HTR-8/SVneo (cell line): ENCODE measurements at places on chromosomes 16 and 17.
A peak's percentile ranks its signal among the peaks of the same experiment; 100 is the strongest.

GRCh38 chr16:49440156-49441065 is 66.8 kb downstream of the C16orf78 start:
- no peak for DNase-seq

DNA sequence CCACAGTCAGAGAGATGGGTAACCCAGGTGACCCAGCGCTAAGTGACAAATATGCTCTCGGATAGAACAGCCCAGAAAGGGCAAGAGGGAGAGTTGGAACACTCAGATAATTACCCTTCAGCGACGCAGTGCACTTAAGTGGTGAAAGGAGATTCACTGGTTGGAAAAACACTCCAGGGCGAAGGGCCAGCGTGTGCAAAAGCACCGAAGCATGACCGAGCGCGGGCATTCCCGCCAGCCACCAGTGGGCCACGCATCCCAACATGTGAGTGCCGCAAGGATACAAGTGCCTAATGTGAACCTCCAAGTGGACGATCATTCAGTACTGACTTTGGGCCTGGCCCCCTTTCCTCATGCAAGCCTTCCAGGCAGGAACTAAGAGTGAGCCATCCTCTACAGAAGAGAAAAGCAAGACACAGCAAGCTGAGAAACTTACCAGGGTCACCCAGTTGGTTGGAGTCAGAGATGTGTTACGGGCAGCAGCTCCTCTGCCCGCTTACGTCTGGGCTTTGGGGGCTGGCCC is 258.4 kb downstream of the C16orf95 start:
- DNase-seq, result no peak

- no peak for DNase-seq
Observed at GRCh38 chr16:89257757-89258465, 40.4 kb downstream of the ZNF778 start.

DNA sequence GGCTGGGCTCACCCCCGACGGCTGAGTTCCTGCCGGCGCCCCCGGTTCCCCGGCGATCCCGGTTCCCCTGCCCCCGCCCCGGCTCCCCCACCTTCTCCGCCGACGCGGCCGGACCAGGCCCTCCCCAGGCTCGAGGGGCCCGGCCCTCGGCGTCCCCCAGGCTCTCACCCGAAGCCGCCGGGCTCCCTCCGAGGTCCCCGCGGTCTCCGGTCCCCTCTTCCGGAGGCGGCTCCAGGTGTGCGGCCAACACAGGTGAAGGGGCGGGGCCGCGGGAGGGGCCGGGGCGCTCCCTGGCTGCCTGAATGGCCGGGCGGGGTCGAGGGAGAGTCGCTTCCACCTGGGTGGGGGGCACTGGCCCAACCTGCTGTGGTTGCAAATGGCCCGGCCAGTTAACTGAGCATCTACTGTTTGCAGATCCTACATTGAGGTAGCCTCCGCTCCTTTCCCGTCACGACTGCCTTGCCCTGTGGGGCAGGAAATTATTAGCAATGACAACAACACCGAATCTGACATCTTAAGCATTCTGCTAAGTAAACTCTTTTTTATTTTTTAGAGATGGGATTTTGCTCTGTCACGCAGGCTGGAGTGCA is at the start of gene BICDL2:
BICDL2 (minus strand) TSS at position 219 of the 590 bp plus-strand sequence. CDS start 1,448 bp downstream, outside the sequence.
- no peak for DNase-seq

- DNase-seq, result peak; percentile 79
Observed at GRCh38 chr17:43940630-43941029, 1.6 kb downstream of the PPY start.

DNA sequence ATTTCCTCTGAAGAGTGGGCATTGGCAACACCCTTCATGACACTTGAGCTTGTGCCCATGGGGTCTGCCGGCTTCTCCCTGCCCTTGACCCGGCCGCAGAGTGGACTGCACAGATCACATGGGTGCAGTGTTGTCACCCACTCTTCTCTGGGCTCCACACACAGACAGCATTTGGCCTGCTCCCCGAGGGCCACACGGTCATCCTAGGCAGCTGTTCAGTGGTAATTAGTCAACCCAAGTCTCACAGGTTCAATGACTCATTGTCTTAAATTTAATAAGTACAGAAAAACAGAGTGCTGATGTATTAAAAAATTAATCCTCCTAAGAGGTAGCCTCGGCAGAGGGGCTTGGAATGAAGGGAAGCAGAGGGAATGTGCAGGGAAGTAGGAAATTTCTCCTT is 204.8 kb downstream of the MSI2 start:
- no peak for DNase-seq
